Naive B cell (primary cell): ENCODE measurements at places on chromosomes 4 and X. TPM values are rescaled to one million over a fixed set of nuclear protein-coding genes. Genes with fewer than 3 reads are reported as not detected.

- DNase-seq: no peak
Measured at GRCh38 chr4:129578336-129578735, 482.4 kb downstream of the C4orf33 start.

DNA sequence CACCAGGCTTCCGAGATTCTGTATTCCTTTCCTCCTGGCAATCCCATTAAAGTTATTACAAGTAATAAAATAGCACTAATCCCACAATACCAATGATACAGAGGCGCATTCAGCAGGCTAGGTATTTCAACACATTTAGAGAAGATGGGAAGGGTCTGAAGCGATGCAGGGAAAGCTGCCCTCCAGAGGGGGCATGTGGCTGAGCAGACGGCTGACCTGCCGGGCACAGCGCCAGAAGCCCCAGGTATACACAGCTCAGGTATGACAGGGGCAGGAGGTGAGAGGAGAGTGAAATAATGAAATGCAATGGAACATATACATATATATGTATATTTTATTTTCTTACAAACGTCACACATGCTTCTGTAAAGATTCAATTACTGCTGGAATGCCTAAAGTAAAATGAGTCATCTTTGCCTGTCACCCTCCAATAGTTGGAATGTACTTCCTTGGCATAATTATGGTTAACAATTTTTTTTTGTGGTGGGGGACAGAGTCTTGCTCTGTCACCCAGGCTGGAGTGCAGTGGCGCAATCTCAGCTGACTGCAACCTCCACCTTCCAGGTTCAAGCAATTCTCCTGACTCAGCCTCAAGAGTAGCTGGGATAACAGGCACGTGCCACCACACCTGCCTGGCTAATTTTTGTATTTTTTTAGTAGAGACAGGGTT, 21.3 kb upstream of the CDKN2AIP start:
- no peak for DNase-seq

- DNase-seq: no peak
Measured at GRCh38 chr4:169846396-169846795, 88.7 kb upstream of the HPF1 start.

- no peak for DNase-seq
Measured at GRCh38 chrX:70129816-70130215, 3.4 kb upstream of the IGBP1 start.

DNA sequence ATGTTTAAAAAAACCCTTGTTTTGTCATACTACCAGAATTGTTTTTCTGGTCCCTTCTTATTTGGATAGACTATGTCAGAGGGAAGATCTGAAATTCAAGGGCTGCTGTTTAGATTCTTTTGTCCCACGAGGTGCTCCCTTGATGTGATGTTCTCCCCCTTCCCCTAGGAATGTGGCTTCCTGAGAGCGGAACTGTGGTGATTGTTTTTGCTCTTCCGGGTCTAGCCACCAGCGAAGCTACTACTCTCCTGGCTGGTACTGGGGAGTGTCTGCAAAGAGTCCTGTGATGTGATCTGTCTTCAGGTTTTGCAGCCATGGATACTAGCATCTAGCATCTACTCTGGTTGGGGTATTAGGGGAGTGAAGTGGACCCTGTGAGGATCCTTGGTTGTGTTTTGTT, 271.1 kb downstream of the DCAF12L2 start:
- no peak for DNase-seq

GRCh38 chr4:120723105-120723504, 199.4 kb downstream of the PRDM5 start:
- no peak for DNase-seq

- no peak for DNase-seq
Measured at GRCh38 chrX:37896511-37896890, 49.1 kb upstream of the DYNLT3 start.

DNA sequence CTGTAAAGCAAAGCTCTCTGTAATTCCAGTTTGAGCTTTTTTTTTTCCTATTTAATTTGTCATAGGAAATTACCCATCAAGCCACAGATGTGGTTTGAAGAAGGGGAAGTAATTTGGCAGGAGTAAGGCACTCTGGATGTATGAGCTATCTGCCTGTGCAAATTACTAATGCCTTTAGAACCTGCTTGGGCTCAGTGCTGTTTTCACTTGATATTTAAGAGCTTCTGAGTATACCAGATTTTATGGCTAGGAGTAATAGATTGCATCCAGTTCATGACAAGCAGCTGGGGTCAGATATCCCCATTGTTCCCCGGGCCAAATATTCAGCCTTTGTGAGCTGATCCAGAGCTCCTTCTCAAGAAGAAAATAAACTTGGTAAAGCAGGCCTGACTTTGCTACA, 89.1 kb downstream of the DCAF8L2 start:
- DNase-seq: no peak

DNA sequence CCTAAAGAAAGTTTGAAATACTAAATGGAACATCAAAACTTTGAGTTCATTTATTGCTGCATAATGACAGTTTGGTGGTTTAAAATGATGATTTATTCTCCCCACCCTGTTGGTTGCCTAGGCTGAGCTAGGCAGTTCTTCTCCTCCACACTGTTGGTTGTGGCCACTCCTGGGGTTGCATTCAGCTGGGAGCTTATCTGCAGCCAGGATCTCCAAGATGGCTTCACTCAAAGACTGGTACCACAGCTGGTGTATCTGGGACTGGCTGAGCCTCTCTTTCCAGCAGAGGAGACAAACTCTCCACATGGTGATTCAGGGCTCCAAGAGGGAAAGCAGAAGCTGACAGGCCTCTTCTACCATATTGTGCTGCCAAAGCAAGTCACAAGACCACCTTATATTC, 33.1 kb downstream of the MSL3 start:
- no peak for DNase-seq

- no peak for DNase-seq
Measured at GRCh38 chr4:15376594-15376993, 51.2 kb upstream of the C1QTNF7 start.

DNA sequence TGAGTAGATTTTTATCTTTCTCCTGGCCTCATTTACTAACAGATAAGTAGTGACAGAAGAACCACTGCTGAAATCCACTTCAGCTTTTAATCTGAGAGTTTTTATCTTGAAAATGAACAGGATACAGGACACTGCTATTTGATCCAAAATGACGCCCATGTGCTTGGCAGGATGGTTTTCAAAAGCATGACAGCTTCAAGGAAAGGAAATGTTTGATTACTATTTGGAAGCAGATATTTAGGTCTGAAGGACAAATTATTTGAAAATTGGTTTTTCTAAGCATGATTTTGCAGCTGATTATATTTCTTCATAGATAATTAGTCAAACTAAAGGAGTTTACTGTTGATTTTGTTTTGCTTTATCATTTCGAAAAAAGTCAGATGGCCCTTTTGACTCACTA, 11.1 kb downstream of the PACRGL start:
- DNase-seq: no peak

DNA sequence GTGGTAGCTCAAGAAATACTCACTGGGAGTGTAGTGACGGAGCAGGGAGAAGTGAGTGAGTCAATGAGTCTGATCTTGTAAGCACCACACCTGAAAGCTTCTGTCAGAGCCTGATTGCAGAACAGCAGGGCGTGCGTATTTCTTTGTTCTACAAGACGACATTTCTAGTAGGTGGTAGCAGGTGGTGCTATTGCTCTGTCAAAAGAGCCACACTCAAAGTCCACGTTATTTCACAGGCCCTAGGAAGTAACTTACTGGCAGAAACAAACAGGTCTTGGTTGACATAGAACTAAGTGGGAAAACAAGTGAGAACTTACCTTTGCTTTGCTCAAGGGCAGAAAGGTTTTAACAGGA, 46.4 kb upstream of the SPRY1 start:
- no peak for DNase-seq

GRCh38 chr4:137707102-137707620, 174.9 kb upstream of the PCDH18 start:
- DNase-seq: no peak

GRCh38 chr4:4685810-4686795, 144.3 kb upstream of the STX18 start:
- no peak for DNase-seq

GRCh38 chr4:140789759-140790158, 33.6 kb upstream of the TBC1D9 start:
- DNase-seq: no peak

- no peak for DNase-seq
Measured at GRCh38 chrX:154096140-154097002, 1.1 kb downstream of the MECP2 start.

- DNase-seq: no peak
Measured at GRCh38 chr4:78310740-78311115, 240.8 kb upstream of the ANXA3 start.

- no peak for DNase-seq
Measured at GRCh38 chr4:124478470-124478869, 234.1 kb downstream of the ANKRD50 start.

- no peak for DNase-seq
Measured at GRCh38 chrX:121958886-121959285, 911.5 kb downstream of the GLUD2 start.

DNA sequence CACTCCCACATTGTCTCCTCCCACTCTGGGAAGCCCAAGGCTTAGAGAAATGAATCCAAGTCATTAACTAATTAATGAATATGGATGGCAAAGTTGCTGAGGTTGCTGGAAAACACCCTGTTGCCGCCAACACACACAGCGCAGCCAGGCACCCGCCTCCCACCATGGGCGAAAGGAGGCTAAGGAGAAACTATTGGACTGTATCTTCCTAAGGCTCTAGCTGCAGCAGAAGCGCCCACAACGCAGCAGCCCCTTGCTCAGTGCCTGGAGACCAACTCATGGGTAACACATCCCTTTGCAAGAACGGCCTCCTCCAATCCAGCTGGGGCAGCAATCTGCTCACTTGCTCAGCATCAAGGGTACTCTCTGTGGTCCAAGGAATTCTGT, 34.2 kb downstream of the TSC22D3 start:
- no peak for DNase-seq

DNA sequence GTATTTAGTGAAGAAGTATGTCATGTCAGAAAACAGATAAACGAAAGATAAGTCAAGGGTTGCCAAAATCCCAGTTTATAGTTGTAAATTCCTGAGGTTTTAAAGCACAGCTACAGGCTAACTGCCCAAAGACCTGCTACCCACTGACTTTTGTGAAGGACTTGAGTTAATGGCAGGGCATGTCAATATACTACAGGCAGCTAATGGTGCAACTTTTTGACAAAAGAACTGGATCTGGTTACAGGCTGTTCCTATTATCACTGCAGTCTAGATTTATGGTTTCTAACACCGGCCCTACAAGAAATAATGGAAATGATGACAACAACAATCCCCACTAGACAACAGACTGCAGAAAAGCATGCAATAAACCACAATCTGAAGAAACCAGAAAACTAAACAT, 6.4 kb downstream of the SCML2 start:
- DNase-seq: no peak

GRCh38 chr4:19278665-19279064, 973.0 kb upstream of the SLIT2 start:
- no peak for DNase-seq

DNA sequence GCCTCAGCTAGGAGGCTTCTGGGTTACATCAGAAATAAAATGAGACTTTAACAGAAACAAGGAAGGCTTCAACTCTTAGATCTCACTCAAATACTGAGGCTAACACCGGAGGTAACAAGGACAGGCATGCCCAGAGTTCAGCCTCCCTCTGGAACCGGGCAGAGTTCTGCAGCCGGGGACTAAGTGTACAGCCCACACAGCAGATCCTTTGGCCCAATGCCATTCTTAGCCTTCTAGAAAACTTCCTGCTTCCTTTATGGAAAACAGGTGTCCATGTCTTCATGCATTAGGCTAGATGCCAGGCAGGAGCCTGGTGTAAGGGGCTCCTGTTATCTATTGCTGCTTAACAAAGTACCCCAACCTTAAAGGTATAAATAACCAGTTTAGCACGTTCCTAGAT, 369.7 kb downstream of the BCOR start:
- DNase-seq: no peak

GRCh38 chrX:130560544-130560943, 158.8 kb downstream of the RBMX2 start:
- no peak for DNase-seq

DNA sequence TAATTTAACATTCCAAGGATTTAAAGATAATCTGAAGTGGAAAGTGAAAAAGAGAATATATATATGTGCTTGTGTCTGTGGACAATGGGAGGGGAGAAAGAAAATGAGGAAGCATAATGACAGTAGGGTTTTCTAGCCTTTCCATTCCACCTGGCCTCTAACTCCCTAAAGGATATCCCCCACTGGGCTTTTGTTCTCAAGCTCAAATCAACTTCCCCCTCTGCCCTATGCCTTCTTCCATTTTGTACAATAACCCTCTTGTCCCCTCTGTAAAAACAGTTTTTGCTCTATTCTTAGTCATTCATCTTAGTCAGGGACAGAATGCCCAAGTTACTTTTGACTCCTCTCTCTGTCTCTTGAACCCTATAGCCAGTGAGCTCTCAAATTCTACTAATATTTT, 23.6 kb downstream of the ANTXR2 start:
- no peak for DNase-seq

GRCh38 chr4:55338486-55338885, 7.6 kb upstream of the SRD5A3 start:
- no peak for DNase-seq

DNA sequence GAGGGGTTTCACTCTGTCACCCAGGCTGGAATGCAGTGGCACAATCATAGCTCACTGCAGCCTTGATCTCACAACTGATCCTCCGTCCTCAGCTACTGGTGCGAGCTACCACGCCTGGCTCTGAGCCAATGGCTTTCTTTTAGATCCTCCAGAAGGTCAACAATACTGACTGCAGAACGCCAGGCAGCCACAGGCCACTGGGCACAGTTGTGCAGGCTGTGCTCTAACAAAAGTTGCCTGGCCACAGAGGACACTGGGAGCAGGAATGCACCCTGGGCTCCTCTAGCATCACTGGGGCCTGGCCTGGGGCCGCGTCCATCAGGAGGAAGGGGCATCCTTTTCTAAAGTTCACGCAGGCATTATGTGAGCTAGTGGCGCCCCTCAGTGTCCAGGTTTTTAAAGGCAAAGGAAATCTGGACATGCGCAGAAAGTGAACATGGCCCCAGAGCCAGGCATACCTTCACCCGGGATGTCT, 14.9 kb upstream of the PORCN start:
- no peak for DNase-seq

TCEAL5 gene
- not detected for polyA plus RNA-seq

MAGEB2 gene
- polyA plus RNA-seq: not detected

CT45A5 gene
- polyA plus RNA-seq: not detected

GYPE gene
- polyA plus RNA-seq: 8.1 TPM

SMR3B gene
- polyA plus RNA-seq: not detected

LPAR4 gene
- not detected for polyA plus RNA-seq

SLC4A4 gene
- not detected for polyA plus RNA-seq

CLNK gene
- 1.3 TPM for polyA plus RNA-seq

SULT1B1 gene
- polyA plus RNA-seq: not detected

STATH gene
- not detected for polyA plus RNA-seq

POU3F4 gene
- polyA plus RNA-seq: not detected

BEX1 gene
- polyA plus RNA-seq: not detected

FGF2 gene
- polyA plus RNA-seq: 0.17 TPM

OTC gene
- polyA plus RNA-seq: not detected

RGN gene
- polyA plus RNA-seq: not detected
